Immature natural killer cell (primary cell): ENCODE measurements at places on chromosomes 7 and 10. TPM values are rescaled to one million over a fixed set of nuclear protein-coding genes. Genes with fewer than 3 reads are reported as not detected.

Gene ADAM8
- 153 TPM for polyA plus RNA-seq

DNA sequence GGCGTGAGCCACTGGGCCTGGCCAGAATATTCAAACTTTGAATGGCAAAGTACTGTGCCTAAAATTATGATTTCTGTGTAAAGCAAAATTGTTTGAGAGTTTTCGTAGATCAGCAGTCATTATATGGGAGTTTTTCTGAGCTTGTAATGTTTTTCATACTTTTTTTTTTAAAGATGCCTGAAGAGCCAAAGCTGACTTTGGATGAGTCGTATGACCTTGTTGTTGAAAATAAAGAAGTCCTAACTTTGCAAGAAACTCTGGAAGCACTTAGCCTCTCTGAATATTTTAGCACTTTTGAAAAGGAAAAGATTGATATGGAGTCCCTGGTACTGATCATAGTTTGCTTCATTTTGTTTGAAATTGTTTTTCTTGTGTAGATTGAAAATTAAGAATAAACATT, 26.7 kb downstream of the SEC23IP start:
- H3K27ac ChIP-seq = peak overlapping the region; percentile 16
- peaks cover 50% of the 10 kb centered on the region for H3K36me3 ChIP-seq
- H3K27me3 ChIP-seq = peaks cover 2% of the 10 kb centered on the region
- no peak overlapping the region for H3K4me3 ChIP-seq

Gene COL28A1
- polyA plus RNA-seq = not detected

GRCh38 chr7:135856356-135857144, 107.9 kb upstream of the FAM180A start:
- H3K4me1 ChIP-seq = peaks cover 7% of the 10 kb centered on the region
- no peak for DNase-seq
- H3K36me3 ChIP-seq = peaks cover 3% of the 10 kb centered on the region
- H3K27me3 ChIP-seq = peaks cover 5% of the 10 kb centered on the region

DNA sequence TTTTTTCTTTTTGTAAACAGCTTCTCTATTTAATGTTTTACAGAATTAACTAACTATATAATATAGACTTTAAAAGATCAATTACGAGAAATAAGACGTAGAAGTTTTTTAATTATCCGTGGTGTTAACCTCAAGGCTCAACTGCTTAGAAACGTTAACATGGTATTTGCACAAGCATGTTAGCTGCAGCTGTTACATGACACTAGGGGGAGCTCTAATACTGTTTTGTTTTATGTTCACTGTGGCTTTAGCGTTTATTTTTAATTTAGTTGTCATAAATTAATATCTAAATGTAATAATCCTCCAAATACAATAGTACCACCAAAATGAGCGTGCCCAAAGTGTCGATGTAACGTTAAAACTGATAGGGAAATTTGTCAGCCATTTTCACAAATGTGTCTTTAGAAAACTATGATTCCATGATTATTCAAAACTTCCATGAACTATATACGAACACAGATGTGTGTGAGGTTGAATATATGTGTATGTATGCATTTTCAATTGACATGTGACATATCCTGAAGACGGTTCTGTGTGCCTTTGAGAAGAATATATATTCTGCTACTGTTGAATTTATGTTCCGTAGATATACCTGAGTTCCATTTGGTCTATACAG, 828.8 kb upstream of the MBL2 start:
- H3K4me1 ChIP-seq = no peaks in the 10 kb centered on the region
- no peak overlapping the region for H3K4me3 ChIP-seq
- no peaks in the 10 kb centered on the region for H3K27me3 ChIP-seq
- no peak overlapping the region for H3K27ac ChIP-seq
- no peak for DNase-seq

Gene PRKAG2
- 22.5 TPM for polyA plus RNA-seq

Gene CSGALNACT2
- polyA plus RNA-seq = 17.6 TPM

Gene GHRHR
- not detected for polyA plus RNA-seq

Gene STEAP4
- polyA plus RNA-seq = not detected

- H3K27me3 ChIP-seq = peaks cover 10% of the 10 kb centered on the region
- no peak for DNase-seq
- H3K27ac ChIP-seq = no peak overlapping the region
- H3K4me3 ChIP-seq = no peak overlapping the region
- no peaks in the 10 kb centered on the region for H3K4me1 ChIP-seq
Observed at GRCh38 chr10:126256864-126257263, 131.4 kb downstream of the ADAM12 start.

- peaks cover 5% of the 10 kb centered on the region for H3K27me3 ChIP-seq
- H3K27ac ChIP-seq = no peak overlapping the region
- no peaks in the 10 kb centered on the region for H3K36me3 ChIP-seq
- no peak overlapping the region for H3K4me3 ChIP-seq
- no peaks in the 10 kb centered on the region for H3K4me1 ChIP-seq
Observed at GRCh38 chr7:116713918-116714317, 41.9 kb downstream of the MET start.
